ENCODE measurements at places on chromosomes 13 and 19. TPM values are rescaled to one million over a fixed set of nuclear protein-coding genes. Genes with fewer than 3 reads are reported as not detected.

DNA sequence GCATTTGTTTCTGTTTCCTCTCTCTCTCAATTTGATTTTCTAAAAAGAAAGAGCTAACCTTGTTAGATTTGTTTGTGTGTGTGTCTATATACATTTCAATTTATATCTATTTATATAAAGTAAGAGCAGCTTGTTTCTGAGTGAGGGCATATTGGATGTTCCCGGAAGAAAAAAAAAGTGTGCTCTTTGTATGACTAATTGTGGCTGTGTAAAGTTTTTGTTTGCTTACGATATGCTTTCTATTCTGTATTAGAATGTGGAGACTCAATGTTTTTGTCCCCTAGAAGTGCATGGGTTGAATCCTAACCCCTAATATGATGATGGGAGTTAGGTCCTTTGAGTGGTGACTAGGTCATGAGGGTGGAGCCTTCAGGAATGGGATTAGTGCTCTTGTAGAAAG lies 66.6 kb upstream of the C1QTNF9B start:
- H3K4me1 ChIP-seq: no peaks in the 10 kb centered on the region
- H3K36me3 ChIP-seq: no peaks in the 10 kb centered on the region
- H3K4me3 ChIP-seq: no peak overlapping the region
- H3K27me3 ChIP-seq: no peaks in the 10 kb centered on the region

DNA sequence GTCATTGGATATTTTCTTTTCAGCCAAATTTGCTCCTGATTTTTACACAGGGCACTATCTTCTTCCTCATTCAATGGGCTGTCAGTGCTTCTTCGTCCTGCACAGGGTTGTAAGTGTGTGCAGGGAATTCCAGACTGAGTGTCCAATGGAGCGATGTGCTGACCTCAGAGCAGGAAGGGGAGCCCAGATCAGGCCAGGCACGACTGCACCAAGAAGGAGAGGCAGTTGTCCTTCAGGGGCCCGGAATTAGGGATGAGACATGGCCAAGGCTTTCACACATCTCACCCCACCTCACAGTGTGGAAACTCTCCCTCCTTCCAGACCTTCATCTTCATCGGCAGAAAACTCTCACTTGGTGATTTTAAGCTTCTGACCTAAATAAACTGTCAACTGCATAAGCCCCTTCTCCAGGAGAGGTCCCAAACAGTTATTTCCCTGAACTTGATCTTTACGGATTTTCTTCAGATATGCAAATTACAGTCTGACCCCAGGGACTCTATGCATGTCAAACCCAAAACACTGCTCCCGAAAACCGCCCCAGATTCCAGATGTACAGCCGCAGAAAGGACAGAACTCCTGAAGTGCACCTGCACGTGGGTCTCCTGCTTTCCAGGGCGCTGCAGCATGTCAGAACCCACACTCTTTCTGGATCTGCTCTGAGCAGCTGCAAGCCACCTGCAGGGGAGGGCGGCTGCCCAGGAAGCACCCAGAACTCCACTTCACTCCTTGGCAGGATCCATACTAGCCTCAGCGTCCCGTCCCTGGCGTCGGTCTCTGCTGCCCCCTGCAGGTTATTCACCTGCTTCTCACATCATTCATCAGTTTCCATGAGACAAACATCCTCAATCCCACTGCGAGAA lies 625 bp upstream of the ZNF20 start:
- no peaks in the 10 kb centered on the region for H3K27me3 ChIP-seq
- H3K36me3 ChIP-seq: no peaks in the 10 kb centered on the region
- DNase-seq: peak; percentile 84
- H3K4me1 ChIP-seq: no peaks in the 10 kb centered on the region
- H3K27ac ChIP-seq: peak overlapping the region; percentile 69

GRCh38 chr13:44075113-44075512 lies 195.4 kb downstream of the LACC1 start:
- H3K4me3 ChIP-seq: no peak overlapping the region
- H3K4me1 ChIP-seq: no peaks in the 10 kb centered on the region
- DNase-seq: no peak
- H3K27me3 ChIP-seq: no peaks in the 10 kb centered on the region

TMPRSS9 gene
- polyA plus RNA-seq: 0.84 TPM

- H3K4me1 ChIP-seq: no peaks in the 10 kb centered on the region
- no peak overlapping the region for H3K4me3 ChIP-seq
- no peaks in the 10 kb centered on the region for H3K36me3 ChIP-seq
- no peak overlapping the region for H3K27ac ChIP-seq
- no peaks in the 10 kb centered on the region for H3K27me3 ChIP-seq
These were observed 5.3 kb downstream of the CARM1 start for GRCh38 chr19:10876459-10877240.

ZSWIM4 gene
- 5.5 TPM for polyA plus RNA-seq

DNA sequence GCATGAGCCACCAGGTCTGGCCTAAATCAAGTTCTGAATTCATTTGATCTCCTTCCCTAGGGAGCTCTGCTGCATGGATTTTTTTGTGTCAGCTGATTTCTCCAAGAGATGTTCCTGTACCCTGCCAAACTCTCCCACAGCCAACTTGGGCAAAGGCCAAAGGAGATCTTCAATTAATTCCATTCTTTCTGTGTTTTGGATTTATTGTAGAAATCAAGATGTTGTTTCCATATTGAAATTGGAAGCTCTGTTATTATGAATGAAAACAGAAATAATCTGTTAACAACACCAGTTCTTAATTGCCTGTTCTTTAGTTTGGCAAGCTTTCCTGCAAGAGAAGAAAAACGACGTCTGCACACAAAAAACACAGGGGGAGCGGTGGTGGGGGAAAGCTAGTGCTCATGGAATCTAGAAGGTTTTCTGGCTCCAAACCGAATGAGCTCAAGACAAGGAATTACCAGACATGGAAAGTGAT lies 86.5 kb upstream of the ABCC4 start:
- DNase-seq: no peak
- no peaks in the 10 kb centered on the region for H3K27me3 ChIP-seq
- H3K36me3 ChIP-seq: no peaks in the 10 kb centered on the region
- H3K4me1 ChIP-seq: no peaks in the 10 kb centered on the region
- no peak overlapping the region for H3K27ac ChIP-seq

- no peak overlapping the region for H3K27ac ChIP-seq
- no peak overlapping the region for H3K4me3 ChIP-seq
- no peaks in the 10 kb centered on the region for H3K36me3 ChIP-seq
- no peak for DNase-seq
- H3K4me1 ChIP-seq: no peaks in the 10 kb centered on the region
- no peaks in the 10 kb centered on the region for H3K27me3 ChIP-seq
These were observed 120.0 kb downstream of the ITGBL1 start for GRCh38 chr13:101572456-101572855.

All from pancreas (tissue), 10 donors.